ENCODE measurements at places on chromosomes 1 and 21. TPM values are rescaled to one million over a fixed set of nuclear protein-coding genes. Genes with fewer than 3 reads are reported as not detected.

Gene TXNIP
- 44.6 TPM for polyA plus RNA-seq

Gene PROK1
- not detected for polyA plus RNA-seq

DNA sequence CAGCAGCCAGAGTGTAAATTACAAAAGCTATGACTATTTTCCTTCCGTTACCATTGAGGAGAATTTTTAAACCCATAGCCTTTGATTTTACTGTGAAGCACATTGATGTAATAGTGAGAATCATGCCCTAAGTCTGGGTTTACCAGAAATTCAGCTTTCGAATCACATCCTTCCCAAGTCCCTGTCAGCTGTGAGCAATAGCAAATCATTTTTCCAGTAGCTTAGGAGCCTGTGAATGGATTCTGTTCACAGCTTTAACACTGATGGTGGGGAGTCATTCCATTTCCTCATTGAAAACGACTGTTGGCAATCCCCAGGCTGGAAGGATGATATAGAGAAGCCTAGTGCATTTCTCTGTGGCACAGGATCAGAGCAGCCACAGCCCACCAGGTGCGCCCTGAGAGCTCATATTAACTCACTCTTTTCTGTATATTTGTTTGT lies 82.2 kb upstream of the C1orf105 start:
- no peak for DNase-seq

Gene PRDM15
- 6.6 TPM for polyA plus RNA-seq

Gene NES
- 15.8 TPM for polyA plus RNA-seq

DNA sequence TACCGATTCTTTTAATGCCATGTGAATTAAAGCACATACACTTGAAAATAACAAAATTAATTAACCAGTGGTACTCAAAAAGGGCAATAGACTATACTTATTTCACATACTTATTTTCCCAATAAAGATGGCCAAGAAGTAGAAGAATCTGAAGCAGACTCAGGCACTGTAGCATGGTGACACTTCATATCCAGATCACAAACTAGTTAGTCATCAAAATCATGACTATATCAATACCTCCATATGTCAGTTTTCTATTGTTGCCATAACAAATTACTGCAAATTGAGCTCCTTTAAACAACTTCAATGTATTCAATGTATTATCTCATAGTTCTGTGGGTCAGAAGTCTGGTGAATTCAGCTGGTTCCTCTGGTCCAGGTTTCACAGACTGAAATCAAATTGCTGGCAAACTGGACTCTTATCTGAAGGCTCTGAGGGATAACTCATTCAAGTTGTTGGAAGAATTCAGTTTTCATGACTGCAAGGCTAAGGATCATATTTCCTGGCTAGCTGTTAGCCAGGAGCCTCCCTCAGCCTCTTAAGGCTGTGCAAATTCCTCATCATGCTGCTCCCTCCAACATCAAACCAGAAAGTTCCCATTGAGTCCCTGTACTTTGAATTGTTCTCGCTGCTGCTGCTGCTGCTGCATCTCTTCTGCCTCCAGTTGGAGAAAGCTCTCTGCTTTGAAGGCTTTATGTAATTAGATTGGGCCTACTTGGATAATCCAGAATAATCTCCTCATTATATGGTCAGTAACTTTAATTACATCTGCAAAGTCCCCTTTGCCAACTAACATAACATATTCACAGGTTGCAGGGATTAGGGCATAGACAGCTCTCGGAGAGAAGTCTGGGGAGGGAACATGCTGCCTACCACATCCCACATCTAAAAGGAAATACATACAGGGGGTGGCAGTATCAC lies 91.5 kb downstream of the MRPL39 start:
- DNase-seq, result no peak

Gene HLX
- 21.4 TPM for polyA plus RNA-seq

Gene PIGK
- 17.6 TPM for polyA plus RNA-seq

DNA sequence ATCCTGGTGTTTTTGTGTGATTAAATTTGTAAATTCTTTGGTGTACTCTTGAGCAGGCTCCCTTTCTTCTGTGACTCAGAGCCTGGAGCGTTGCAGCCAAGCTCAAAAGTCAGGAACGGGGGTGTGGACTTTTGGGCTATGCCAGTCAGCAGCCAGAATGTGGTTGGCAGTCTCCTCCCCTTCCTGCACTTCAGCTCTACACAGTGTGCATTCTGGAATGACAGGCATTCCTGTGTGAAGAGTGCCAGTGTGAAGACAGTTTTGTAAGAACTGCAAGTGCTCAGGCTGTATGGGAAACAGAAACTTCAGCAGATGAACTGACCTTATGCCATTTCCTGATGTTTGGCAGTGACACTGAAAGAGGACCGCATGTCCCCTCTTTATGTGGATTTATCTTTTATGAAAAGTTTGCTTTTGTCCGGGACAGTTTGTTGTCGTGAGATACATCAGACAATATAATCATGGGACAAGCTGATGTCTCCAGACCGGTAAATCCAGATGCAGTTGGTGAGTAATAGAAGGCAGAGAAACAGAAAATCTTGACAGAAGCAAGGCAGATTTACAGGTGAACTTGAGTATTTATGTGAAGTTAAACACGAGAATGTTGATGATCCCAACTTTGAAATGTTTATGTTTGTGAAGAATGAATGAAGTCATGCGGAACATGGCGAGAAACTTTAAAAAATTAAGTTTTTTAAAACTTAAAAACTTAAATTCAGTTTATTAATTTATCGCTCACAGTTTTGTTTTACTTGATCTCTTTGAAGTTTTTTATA lies 67.7 kb upstream of the RCC1 start:
- DNase-seq, result peak; percentile 47

Gene PFKFB2
- 1.8 TPM for polyA plus RNA-seq

DNA sequence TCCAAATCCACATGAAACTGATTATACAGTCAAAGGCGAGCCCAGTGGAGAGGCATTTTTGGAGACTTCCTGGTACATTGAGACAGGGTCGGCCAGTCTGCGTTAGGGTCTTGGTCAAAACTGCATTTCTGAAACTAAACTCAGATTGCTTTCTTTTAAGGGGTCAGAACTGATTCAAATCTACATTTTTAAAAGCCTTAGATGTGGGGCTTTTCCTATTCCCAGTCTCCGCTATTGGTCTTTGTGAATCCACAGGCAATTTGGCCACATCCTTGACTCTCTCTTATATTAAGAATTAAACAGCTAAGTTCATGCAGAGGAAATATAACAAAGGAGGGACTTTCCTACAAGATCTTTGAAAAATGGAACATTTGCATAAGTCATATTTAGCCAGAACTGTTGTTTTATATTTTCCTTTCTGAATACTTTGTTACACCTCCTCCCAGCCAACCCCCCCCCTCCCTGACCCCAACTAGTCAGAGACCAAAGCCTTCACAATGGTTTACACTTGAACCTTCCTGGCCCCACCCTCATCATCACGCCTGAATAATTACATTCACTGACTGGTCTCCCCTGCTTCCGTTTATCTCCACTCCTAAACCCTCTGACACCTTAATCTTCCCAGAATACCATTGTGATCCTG lies 30.9 kb downstream of the SELL start:
- DNase-seq, result no peak

DNA sequence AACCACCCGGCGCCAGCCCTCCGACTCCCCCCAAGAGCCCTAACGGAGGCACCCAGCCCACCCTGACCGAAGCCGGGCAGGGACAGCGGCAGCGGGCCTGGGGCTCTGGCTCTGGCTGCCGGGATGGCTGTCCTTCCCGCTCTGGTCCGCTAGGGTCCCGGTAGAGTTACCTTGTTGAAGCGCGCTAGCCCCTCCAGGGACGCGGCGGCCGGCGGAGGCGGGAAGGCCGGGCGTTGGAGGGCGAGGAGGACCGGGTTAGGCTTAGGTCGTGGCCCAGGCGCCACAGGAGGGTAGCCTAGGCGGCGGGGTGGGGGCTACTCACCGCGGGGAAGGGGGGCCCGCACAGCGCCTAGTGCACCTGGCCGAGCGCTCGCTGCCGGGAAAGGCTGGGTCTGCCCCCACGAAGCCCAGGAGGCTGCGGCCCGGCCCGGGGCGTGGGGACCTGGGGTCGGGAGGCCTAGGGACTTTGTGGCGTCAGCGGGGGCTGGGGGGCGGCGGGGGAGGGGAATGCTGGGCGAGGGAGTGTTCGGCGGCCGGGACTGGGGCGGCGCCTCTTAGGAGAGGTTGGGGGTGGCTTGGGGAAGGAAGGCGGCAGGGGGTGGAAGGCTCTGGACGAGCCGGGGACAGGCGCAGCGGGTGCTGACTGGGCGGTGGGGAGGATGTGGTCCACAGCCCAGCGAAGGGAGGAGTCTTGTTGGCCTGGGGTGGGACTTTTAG lies at the start of gene TRIM17:
TRIM17 (minus strand) TSS at position 645 of the 717 bp plus-strand sequence. CDS start 1,789 bp downstream, outside the sequence.
- peak; percentile 90 for DNase-seq

Gene USP16
- polyA plus RNA-seq, result 9.2 TPM

- DNase-seq, result peak; percentile 71
Measured at GRCh38 chr1:32754317-32755097, 51.9 kb upstream of the SYNC start.

- DNase-seq, result no peak
Measured at GRCh38 chr1:175508320-175509110, 234.9 kb downstream of the TNR start.

GRCh38 chr1:167115655-167116054 lies 21.8 kb downstream of the STYXL2 start:
- DNase-seq, result no peak

Gene S100A11
- 736 TPM for polyA plus RNA-seq

DNA sequence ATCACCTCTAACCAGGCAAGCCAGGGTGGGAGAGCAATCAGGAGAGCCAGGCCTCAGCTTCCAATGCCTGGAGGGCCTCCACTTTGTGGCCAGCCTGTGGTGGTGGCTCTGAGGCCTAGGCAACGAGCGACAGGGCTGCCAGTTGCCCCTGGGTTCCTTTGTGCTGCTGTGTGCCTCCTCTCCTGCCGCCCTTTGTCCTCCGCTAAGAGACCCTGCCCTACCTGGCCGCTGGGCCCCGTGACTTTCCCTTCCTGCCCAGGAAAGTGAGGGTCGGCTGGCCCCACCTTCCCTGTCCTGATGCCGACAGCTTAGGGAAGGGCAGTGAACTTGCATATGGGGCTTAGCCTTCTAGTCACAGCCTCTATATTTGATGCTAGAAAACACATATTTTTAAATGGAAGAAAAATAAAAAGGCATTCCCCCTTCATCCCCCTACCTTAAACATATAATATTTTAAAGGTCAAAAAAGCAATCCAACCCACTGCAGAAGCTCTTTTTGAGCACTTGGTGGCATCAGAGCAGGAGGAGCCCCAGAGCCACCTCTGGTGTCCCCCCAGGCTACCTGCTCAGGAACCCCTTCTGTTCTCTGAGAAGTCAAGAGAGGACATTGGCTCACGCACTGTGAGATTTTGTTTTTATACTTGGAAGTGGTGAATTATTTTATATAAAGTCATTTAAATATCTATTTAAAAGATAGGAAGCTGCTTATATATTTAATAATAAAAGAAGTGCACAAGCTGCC lies 19.8 kb downstream of the CSF1 start:
- no peak for DNase-seq

Gene ZNF593OS
- not detected for polyA plus RNA-seq

- no peak for DNase-seq
Measured at GRCh38 chr1:203771901-203772301, 6.9 kb downstream of the LAX1 start.

- DNase-seq, result no peak
Measured at GRCh38 chr1:32052887-32053286, 19.9 kb upstream of the TMEM39B start.

GRCh38 chr1:166511761-166512160 lies 327.5 kb upstream of the POGK start:
- no peak for DNase-seq

GRCh38 chr1:7519181-7519860 lies 251.8 kb upstream of the VAMP3 start:
- no peak for DNase-seq

All from SK-N-SH (cell line).